ENCODE measurements at places on chromosomes 2 and 18. TPM values are rescaled to one million over a fixed set of nuclear protein-coding genes. Genes with fewer than 3 reads are reported as not detected.

DNA sequence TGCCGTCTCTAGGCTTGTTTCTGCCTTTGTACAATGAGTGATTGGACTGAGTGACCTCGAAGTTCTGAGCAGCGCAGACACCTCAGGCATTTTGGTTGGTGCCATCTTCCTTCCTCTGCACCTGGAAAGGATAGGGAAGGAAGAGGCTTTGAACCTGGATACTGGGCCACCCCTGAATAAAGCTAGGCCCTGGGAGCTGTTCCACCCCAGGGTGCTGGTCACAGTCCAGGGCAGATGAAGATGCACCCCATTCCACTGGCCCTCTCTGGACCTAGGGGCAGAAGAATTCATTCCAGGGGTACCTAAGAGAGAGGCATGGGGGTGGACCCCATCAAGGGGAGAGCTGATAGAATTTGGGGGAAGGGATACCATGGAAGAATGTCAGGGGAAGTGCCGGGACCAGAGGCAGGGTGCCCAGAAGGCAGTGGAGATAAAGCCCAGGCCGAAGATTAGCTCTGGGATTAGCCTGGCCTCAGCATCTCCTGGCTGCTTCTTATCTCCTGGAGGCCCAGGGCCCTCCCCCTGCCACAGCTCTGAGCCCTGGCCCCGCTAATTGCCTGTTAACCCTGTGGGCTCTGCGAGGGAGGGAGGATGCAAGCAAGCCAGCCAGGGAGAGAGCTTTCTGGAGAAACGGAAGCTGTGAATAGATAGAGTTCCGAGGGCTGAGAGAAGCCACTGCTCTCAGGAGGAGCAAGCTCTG is 11.4 kb downstream of the ASIC4 start:
- no peak for DNase-seq

- DNase-seq = no peak
These were observed 171.3 kb downstream of the THADA start for GRCh38 chr2:43424262-43425207.

The SCYGR4 gene
- 0.10 TPM for polyA plus RNA-seq

The PDE1A gene
- 12.1 TPM for polyA plus RNA-seq

The SATB2 gene
- 3.1 TPM for polyA plus RNA-seq

The IL1R2 gene
- polyA plus RNA-seq = 0.69 TPM
